Kidney capillary endothelial cell (primary cell): ENCODE measurements at places on chromosomes 16 and 17.

DNA sequence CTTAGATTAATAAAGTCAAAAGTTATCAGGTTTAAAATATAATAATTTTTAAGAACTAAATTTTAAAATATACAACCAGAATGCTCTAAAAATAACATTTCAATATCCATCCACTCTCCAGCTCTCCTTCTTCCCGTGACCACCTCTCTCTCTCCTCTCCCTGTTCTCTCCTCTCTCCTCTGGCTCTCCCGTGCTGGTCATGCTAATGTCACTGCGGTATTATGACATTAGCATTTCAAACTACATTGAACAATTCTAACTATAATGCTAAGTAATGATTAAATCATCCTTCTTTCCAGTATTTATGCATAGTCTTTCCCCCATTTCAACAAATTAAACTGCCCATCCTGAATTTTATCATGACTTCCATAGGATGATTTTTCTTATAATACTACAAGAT is 154.7 kb downstream of the CEP112 start:
- DNase-seq: no peak

DNA sequence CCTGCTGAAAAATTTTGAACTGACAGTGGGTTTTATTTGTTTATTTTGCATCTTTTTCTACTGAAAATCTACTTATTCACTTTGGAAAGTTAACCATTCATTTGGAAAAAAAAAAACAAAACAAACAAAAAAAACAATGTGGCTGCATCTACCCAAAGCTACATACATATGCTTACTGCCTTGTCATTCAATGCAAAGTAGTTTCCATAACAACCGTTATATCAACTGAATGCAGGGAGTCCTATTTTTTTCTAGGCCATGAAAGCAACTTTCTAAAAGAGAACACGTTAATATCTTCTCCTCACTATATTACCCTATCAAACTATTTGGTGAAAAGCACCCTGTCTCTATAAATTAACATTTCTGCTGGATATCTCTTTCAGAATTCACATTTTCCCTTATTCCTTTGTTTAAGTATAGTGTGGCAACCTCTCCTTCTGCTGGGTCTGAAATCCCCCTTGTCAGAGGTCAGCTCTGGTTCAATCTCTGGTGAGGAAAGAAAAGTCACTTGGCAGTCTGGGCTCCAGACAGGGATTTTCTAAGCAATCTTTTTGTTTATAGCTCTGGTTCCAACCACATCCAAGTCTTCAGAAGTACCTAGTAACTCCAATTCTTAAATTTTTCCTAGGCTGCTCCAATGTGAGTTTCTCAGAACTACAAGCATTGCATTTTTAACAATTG is 528.4 kb upstream of the TOM1L1 start:
- DNase-seq: no peak

DNA sequence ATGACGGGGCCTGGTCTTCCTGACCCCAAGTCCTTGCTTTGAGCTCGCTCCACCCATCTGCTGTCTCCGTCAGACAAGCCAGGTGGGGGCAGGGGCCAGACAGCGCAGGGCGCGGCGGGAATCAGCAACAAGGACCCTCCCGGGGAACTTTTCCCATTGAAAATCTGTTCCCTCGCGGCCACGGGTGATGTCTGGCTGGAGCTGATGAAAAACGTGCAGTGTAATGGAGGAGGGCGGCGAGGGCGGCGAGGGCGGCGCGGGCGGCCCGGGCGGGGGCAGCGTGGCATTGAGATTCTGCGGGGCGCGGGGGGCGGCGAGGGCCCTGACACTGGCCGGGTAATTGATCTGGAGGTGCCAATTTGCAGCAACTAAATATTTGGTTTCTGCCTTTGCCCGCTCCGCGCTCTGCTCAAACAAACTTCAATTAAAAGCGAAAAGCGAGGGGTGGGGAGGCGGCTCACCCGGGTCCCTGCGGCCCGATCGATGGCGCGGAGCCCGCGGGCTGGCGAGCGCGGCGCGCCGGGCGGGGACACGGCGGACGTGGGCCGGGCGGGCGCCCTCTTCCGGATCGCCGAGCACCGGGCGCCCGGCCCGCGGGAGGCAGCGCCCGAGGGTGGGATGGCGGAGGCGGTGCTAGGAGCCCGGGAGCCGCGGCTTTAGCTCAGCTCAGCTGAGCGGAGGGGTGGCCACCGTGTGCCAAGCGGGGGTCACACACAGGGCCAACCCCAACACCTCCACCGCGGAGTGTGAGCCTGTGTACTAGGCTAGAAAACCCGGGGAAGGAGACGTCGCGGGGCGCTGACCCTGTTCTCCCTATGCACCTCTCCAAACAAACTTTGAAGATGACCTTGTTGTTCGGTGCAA is 32.4 kb downstream of the DCAKD start:
- DNase-seq: peak; percentile 29

GRCh38 chr17:74296548-74296936 is 22.5 kb downstream of the DNAI2 start:
- peak; percentile 32 for DNase-seq

- no peak for DNase-seq
Observed at GRCh38 chr17:45338023-45338781, 21.4 kb upstream of the MAP3K14 start.

DNA sequence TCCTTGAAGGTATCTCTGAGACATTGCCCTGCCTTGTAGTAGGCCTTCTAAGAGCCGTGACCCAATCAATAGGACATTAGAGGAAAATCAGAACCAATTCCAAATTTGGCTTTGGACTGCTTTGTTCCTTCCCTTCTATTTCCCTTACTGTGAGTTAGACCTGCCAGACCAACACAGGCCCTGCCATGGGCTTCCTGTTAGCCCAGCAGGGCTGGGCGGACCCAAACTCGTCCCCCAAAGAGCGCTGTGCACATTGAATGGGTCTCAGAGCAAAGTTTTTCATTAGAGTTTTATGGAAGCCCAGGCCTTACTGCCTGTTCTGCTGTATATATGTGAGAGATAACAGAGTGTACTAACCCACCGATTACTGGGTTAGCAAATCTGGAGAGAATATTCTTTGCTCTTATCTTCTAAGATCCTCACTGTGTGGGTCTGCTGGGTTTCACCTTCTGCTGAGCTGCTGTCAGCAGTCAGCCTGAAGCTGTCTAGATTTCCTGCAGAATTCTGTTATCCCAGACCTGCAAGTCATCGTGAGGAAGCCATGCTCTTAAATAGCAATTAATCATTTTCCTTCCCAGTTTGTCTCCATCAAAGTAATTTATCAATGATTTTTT is 5.7 kb downstream of the ARHGAP44 start:
- no peak for DNase-seq

DNA sequence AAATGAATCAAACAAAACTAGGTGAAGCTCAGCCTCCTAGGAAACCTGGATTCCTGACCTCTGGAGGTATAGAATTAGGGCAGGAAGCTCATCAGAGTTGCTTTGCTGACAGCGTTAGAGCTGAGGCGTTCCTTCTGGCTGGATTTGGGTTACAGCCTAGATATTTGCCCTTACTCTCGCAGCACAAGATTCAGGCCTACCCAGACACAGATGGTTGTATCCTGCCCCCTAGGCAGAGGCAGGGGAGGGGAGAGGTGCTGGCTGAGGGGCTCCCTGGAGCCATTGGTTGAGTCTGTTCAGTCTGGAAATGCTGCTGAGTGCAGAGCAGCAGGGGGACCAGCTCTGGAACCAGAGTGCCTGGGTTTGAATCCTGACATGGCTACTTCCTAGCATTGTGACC is 78.4 kb downstream of the MPRIP start:
- no peak for DNase-seq

DNA sequence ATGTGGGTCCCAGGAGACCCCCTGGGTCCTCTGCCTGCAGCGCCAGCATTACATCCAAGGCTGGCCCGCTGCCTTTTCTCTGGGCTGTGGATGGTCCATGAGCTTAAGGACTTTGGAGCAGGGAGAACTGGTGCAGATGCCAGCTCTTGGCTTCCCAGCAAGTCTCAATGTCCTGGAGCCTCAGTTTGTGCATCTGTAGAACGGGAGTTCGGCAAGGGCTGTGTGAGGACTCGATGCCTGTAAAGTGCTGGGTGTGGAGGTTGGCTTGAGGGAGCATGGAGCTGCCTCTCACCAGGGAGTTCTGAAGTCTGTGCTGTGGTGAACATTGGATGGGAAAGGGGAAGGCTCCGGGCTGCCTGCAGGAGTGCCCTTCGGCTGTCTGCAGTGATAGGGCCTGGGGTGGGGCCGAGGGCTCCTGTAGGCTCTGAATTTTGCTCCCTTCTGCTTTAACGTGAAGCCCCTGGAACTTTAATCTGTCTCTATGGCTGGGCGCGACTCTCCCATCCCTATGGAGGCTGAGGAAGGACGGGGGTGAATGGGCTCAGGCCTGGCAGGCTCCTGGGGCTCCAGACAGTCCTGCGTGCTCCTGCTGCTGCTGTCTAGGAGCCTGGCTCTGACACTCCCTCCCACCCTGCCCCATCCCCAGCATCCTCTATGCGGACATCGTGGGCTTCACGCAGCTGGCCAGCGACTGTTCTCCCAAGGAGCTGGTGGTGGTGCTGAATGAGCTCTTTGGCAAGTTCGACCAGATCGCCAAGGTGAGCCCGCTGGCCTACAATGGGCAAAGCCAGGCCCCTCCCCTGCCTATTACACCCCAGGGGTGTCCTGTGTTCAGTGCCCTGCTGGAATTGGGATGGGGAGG is 27.9 kb downstream of the ADCY7 start:
- no peak for DNase-seq

- DNase-seq: no peak
Observed at GRCh38 chr16:83713597-83713996, 94.2 kb upstream of the HSBP1 start.

DNA sequence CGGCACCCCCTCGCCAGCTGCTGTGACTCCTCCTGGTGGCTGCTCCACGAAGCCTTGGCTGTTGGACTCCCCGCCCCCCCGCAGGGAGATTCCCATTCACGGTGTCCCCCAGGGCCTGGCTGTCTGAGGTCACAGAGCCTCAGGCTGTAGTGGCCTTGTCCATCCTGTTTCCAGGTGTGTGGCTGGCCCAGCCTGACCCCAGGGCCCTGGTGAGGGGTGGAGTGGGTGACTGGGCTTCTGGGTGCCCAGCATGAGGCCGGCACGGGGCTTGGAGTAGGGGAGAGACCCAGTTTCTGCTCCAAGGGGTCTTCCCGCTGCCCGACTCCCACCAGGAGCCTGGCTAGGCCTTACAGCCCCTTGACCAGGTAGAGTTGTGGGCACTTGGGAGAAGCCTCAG is 10.4 kb downstream of the PRSS27 start:
- no peak for DNase-seq

GRCh38 chr16:75389096-75389690 is 44.1 kb downstream of the CFDP1 start:
- DNase-seq: no peak

- peak; percentile 87 for DNase-seq
Observed at GRCh38 chr16:85173981-85174751, 61.9 kb upstream of the CIBAR2 start.

DNA sequence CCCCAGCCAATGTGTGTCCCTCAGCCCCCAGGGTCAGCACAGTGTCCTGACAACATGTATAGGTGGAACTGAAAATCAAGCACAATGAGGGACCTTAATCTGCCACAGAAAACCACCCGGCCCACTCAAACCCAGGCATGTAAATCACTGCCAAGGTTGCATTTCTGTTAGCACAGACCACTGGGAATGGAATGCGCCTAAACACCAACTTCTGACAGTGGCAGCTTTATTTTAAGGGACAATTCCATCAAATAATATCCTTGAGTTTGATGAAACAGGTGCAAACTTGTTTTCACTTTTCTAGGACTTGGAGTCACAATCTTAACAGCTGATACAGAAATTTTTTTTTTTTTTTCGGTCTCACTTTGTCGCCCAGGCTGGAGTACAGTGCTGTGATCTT is 37.3 kb upstream of the MRPS23 start:
- DNase-seq: no peak

- DNase-seq: no peak
Observed at GRCh38 chr17:41906465-41907184, 12.1 kb downstream of the ACLY start.

- no peak for DNase-seq
Observed at GRCh38 chr17:67160791-67161190, 84.2 kb downstream of the HELZ start.

- DNase-seq: no peak
Observed at GRCh38 chr16:2090481-2090776, 42.6 kb downstream of the TSC2 start.

DNA sequence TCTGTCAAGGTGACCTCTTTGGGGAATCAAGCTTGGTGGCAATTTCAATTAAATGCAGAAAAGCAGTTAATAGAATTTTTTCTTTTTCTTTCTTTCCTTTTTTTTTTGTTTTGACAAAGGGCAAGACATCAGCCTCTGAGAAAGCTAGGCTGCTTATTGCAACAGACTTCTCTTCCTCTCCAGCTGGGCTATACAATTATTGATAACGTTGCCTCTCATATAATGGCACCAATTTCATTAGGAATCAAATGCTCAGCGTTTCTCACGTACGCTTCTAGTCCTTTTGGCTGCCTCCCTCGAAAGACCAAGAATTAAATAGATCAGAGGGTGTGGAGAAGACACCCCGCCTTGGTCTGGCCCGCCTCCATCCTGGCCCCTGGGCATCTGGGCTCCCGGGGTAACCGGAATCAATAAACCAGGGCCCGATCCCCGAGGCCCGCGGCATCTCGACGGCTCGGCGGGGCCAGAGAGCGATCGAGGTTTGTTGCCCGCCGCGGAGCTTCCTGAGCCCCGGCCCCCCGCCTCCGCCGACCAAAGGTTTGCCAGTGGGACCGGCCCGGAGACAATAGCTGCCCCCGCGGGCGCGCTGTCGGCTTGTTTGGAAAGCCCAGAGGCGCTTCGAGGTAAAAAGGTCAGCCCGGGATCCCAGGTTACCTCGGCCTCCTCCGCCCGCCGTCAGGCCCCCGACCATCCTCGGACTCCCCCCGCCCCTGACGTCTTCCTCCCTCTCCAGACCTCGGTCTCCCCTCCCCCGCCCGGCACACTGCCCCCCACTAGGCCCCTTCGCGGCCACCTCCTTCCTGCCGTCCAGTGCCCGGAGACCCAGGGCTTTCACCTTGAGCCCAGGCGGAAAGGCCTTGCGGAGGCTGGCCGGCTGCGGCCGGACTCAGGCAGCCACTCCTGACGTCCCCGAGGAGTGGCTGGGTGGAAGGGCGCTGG is 3.9 kb downstream of the HOXB1 start:
- DNase-seq: no peak

- no peak for DNase-seq
Observed at GRCh38 chr17:1931844-1932579, 93.1 kb downstream of the RTN4RL1 start.

GRCh38 chr16:88569614-88569984 is 604 bp upstream of the ZC3H18 start:
- peak; percentile 17 for DNase-seq

DNA sequence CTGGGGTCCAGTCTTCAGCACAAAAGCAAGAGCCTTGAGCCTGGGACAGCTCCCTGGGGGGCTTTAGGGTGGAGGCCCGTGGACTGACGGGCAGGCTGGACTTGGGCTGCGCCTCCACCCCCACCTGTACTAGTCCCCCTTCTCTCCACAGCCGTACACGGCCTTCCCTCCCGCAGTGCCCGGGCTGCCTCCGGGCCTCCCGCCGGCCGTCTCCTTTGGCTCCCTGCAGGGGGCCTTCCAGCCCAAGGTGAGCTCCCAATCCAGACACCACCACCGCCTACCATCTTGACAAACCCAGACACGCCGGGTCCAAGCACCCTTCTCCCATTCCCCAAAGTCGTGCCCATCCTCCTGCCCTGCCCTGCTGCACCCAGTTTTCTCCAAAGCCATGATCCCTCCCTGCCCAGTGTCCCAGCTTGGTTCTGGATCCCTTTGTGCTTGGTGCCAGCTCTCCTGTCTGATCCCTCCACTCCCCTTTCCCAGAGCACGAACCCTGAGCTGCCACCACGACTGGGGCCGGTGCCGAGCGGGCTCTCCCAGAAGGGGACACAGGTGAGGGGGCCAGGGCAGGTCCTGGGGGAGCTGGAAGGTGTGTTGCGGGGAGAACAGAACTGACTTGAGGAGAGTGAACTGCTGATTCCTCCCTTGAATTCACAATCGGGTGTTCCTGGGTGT is 7.1 kb downstream of the FBRS start:
- DNase-seq: no peak
